Posterior cingulate gyrus (tissue), 11 donors: ENCODE measurements at places on chromosomes 16 and 17.

DNA sequence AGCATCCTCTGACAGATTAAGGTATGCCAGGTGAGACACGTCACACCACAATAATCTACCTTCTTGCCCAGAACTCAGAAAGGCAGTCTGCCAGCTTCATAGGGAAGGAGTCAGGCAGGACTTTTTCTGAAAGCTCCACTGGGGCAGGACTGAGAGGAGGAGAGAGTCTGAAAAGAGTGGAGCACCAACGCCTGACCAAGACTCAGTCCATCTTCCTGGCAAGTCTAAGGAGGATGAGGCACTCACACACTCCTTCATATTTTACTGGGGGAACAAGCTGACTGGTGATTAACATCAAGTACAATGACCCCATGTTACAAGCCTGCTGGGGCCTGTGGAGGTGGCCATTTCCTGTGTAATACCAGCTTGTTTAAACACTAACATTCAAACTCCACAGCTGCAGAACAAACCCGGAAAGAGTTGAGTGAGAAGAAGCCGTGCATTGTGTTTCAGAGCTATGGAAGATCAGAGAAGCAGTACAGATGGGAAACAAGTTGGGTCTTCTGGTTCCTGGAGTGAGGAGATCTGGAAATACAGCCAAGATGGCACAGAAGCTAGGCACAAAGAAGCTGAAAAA is 122.4 kb downstream of the HIC1 start:
- no peak for DNase-seq

GRCh38 chr16:63695347-63695746 is 1426.5 kb downstream of the CDH11 start:
- no peak for DNase-seq

- DNase-seq = no peak
Measured at GRCh38 chr16:57590654-57591085, 37.8 kb upstream of the ADGRG1 start.

DNA sequence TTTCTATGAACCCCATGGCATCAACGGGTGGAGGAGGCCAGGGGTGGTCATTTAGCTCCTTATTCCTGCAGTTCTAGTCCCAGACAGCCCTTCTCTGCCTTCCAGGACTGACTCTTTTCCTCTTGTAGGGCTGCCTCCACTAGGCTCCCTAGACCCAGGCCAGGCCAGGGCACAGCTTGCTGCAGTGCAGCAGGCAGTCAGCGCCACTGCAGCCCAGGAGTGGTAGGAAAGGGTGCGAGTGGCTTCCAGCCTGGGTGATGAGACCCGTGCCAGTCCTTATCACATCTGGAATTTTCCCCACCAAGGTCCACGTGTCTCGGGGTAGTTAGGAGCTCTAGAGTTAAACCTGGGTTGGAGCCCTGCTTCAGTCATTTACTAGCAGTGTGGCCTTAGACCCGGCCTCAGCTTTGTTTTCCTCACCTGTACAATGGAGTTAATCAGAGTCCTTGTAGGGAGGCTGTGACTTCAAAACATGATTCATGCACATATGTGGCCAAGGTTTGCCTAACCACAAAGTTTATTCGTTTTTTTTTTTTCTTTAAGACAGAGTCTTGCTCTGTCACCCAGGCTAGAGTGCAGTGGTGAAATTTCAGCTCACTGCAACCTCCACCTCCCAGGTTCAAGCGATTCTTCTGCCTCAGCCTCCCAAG is 4.7 kb downstream of the SLC5A11 start:
- no peak for DNase-seq

DNA sequence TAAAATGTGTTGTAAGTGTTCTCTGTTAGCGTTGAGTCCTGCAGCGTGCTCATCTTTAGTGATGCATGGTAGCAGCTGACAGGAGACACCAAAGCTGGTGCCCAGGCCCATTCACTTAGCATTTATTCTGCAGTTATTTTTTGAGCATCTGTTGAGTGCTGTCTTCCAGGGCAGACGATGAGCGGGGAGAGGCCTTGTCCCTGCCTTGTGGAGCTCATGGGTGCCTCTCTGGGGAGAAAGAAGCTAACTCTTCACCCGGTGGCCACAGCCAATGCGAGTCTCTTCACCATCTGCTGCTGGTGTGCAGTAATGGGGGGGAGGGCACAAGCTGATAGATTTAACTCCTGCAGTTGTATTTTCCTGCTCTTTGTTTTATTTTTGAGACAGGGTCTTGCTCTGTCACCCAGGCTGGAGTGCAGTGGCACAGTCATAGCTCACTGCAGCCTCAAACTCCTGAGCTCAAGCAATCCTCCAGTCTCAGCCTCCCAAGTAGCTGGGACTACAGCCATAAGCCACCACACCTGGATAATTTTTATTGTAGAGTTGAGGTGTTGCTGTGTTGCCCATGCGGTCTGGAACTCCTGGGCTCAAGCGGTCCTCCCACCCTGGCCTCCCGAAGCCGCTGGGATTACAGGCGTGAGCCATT is 30.5 kb downstream of the GPT2 start:
- DNase-seq = no peak

DNA sequence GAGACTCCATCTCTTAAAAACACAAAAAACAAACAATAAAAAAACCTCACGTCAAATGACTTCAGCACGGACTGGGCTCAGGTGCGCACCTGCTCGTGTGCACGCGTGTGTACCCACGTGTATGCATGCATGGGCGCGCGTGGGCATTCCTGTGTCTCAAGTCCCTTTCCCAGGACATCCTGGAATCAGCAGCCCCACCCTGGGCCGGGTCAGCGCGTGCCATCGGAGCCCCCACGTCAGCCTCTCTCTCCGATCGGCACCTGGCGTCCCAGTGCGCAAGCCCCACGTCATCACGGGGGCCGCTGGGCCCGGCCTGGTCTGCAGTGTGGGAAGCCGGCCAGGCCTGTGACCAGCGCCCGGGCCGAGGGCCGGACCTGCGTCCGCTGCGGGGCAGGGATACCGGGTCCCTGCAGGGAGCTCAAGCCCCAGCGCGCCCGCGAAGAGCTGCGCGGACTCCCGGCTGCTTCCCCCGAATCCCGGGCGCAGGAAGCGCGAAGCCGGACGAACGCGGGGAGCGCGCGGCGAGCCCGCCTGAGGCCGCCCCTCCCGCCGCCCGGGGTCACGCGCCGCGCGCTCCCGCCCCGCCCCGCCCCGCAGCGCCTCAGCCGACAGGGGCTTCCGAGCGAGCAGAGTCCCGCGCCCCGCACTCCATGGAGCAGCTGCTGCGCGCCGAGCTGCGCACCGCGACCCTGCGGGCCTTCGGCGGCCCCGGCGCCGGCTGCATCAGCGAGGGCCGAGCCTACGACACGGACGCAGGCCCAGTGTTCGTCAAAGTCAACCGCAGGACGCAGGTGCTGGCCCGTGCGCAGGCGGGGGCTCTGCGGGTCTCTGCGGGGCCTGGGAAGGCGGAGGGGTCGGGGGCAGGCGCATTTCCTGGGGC is at the start of gene FN3K:
TSS of gene FN3K (plus strand) at position 629 of the 880 bp plus-strand sequence. CDS start at position 651, 22 bp downstream.
- DNase-seq = peak; percentile 78

GRCh38 chr17:32494621-32495358 is 8.0 kb downstream of the CDK5R1 start:
- DNase-seq = peak; percentile 78

DNA sequence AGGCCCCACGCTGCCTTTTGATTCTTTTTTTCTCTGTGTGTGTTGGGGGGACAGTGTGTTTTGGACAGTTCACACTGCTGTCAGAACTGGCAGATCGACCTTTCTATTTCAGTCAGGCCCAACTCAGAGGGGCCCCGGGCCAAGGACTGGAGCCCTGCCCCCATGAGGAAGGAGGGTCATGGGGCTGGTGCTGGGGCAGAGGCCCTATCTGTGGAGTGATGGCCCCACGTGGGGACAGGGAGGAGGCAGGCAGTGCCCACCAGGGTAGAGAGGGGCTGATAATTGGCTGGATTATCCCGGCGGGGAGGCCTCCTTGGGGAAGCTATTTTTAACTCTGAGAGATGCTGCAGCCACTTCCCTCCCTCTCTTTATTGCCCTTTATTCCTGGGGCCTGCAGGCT is 5.7 kb upstream of the KCNJ12 start:
- no peak for DNase-seq

GRCh38 chr17:46770818-46771560 is 47.5 kb downstream of the WNT3 start:
- DNase-seq = no peak

- DNase-seq = peak; percentile 93
Measured at GRCh38 chr17:40615068-40615840, 32.4 kb downstream of the SMARCE1 start.

GRCh38 chr17:47693731-47694580 is at the start of gene TBKBP1:
Gene TBKBP1, plus strand, starts transcription at chr17:47694161. Its CDS starts 1,952 bp downstream, at chr17:47696113.
- no peak for DNase-seq

GRCh38 chr16:89556750-89557689 is 3.5 kb upstream of the RPL13 start:
- peak; percentile 99 for DNase-seq

DNA sequence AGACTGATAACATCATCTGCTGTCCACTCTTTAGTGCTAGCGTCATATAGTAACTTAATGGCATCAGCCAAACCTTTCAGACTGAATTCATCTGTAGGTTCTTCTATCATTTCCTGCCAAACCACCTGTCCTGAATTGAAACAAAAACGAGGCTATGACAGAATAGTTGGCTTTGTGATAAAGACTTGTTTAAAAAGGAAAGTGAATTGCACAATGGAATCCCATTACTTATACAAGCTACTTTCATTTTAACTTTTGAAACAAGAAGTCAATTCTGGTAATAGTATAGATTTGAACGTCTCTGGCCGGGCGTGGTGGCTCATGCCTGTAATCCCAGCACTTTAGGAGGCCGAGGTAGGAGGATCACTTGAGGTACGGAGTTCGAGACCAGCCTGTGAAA is 18.2 kb downstream of the LASP1NB start:
- no peak for DNase-seq

DNA sequence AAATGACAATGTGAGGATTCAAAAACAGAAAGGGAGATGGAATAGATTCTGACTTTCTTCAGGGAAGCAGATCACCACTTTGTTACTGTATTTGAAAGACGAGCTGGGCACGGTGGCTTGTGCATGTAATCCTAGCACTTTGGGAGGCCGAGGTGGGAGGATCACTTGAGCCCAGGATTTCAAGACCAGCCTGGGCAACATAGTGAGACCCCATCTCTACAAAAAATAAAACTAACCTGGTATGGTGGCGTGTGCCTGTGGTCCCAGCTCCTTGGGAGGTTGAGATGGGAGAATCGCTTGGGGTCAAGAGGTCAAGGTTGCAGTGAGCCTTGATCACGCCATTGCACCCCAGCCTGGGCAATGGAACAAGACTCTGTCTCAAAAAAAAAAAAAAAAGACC is 34.0 kb downstream of the PIGL start:
- DNase-seq = no peak

DNA sequence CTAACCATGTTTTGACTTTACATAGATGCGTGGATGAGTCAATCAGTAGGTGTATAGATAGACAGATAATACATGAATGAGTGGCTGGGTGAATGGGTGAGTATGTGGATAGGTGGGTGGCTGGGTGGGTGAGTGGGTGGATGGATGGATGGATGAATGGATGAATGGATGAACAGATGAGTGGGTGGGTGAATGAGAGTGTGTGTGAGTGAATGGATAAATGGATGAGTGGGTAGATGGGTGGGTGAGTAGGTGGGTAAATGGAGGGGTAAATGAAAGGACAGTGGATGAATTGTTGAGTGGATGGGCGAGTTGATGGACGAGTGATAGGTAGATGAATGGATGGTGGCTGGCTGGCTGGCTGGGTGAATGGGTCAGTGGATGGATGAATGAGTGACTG is 23.2 kb downstream of the C16orf95 start:
- no peak for DNase-seq

- DNase-seq = no peak
Measured at GRCh38 chr16:27431773-27432532, 30.0 kb downstream of the IL21R start.

- DNase-seq = no peak
Measured at GRCh38 chr17:31092475-31093064, 2.2 kb upstream of the NF1 start.

DNA sequence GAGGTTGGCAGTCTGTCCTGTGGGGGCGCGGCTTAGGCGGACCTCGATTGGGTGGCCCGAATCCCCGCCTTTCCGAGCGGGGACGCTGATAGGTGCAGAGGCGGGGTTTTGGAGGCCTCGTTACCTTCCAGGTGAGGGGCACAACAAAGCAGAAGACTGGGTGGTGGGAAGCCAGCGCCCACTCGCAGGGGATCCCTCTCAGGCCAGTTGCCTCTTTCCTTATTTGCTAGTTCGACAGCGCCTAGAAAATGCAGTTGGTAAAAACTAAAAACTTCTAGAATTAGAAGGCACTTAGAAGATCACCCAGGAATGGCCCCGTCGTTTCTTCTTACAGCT is 730 bp downstream of the KAT7 start:
- DNase-seq = no peak

- DNase-seq = peak; percentile 7
Measured at GRCh38 chr17:17051380-17051779, 9.1 kb downstream of the MPRIP start.
